ENCODE measurements at places on chromosomes 7 and 10. TPM values are rescaled to one million over a fixed set of nuclear protein-coding genes. Genes with fewer than 3 reads are reported as not detected.
A peak's percentile ranks its signal among the peaks of the same experiment; 100 is the strongest.

PIP gene
- total RNA-seq, result not detected

ITGA8 gene
- total RNA-seq, result not detected

MUC12 gene
- total RNA-seq, result 1.3 TPM

SPAG6 gene
- total RNA-seq, result not detected

UCN3 gene
- total RNA-seq, result not detected

SFTPA1 gene
- not detected for total RNA-seq

PKD1L1 gene
- 0.49 TPM for total RNA-seq

NME8 gene
- total RNA-seq, result not detected

DNA sequence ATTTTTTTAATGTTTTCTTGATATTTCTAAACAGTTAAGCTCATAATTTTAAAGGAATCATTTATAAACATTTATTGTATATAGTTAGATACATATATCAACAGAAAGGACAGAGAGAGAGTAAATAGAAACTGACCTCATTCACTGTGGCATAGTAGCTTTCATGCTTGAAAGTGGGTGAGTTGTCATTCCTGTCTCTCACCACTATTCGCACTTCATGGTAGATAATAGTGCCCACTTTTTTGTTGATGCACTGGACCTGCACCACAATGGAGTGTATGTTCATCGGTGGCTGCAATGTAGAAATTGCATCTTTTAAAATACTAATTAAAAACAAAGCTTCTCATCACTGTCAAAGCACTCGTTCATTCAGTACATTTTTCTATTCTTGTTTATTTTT is 432.0 kb downstream of the PCDH15 start:
- peaks cover 16% of the 10 kb centered on the region for H3K4me1 ChIP-seq
- H3K36me3 ChIP-seq, result no peaks in the 10 kb centered on the region
- DNase-seq, result no peak
- no peak overlapping the region for H3K27ac ChIP-seq
- no peak overlapping the region for H3K4me3 ChIP-seq

DNA sequence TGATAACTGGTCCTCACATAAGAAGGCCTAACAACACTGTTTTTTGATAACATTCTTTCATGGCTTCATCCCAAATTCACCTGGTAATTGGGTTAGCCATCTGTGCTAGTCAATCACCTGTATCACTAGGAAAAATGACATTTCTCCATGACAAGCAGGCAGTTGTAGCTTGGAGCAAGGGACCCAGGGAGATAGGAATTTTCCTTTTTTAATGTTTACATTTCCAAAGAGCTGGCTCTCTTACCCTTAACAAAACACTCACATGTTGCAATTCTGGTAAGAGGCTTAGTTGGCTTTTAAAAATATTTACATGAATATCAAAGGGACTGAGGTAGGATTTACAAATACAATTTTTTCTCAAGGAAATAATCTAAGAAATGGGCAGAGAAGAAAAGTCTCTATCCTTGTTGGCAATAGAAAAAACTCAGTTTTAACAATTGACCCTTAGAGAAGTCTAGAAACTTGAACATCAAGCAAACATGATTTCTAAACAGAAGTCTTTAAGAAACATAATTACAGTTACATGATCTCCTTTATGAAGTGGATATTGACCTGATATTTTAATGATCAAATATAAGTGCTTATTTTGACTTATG is 16.1 kb upstream of the AKR1C1 start:
- peaks cover 4% of the 10 kb centered on the region for H3K36me3 ChIP-seq
- H3K27me3 ChIP-seq, result no peaks in the 10 kb centered on the region
- H3K27ac ChIP-seq, result peak overlapping the region; percentile 60
- H3K4me3 ChIP-seq, result peak overlapping the region; percentile 9

DNA sequence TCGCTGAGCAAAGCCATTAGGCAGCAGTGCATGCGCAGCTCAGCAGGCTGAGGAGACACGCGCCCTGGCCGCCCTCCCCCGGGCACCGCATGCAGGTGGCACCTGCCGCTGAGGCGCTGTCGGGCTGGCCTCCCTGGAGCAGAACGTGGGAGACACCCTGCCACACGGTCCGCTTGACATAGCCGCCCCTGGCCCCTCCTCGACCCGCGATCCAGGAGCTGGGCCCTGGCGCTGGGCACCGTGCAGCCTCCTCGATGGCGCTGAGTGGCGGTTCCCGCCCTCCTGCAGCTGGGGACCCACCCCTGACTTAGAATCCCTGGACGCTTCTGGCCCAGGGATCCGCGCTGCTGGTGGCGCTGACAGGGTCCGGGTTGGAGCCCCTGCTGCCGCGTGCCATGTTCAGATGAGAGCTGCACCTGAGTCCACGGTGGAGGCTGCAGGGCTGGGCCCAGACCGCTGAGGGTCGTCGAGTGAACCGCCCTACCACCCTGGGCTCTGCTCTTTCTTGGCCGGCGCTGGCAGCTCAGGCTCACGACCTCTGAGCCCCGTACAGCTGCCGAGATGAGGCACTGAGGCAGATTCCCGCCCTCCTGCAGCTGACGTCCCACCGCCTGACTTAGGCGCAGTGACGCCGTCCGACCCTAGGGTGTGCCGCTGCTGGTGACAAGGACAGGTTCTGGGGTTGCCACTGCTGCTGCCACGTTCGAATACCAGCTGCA is 116.8 kb downstream of the OR13A1 start:
- peaks cover 23% of the 10 kb centered on the region for H3K27me3 ChIP-seq
- H3K4me1 ChIP-seq, result no peaks in the 10 kb centered on the region
- H3K4me3 ChIP-seq, result no peak overlapping the region
- H3K36me3 ChIP-seq, result no peaks in the 10 kb centered on the region

DNA sequence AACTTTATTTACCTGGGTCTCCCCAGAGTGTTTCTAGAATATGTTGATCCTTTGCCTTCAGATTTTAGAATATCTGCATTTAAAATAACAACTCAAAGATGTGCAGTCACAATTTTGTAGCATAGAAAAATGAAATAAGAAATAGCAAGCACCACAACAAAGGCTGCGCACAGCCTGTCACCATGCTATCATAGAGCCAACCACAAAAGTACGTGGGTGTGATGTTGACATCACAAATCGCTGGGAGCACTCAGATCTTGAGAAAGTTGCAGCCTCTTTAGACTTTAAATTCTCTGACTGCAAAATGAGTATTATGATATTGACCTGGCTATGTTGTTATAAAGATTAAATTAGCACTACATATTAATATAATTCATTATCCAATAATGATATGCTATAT is 177.9 kb downstream of the TNS3 start:
- no peaks in the 10 kb centered on the region for H3K4me1 ChIP-seq
- no peak for DNase-seq
- H3K27me3 ChIP-seq, result no peaks in the 10 kb centered on the region

GRCh38 chr10:17506390-17506789 is 52.0 kb upstream of the ST8SIA6 start:
- no peak overlapping the region for H3K4me3 ChIP-seq
- no peaks in the 10 kb centered on the region for H3K4me1 ChIP-seq
- no peaks in the 10 kb centered on the region for H3K36me3 ChIP-seq
- no peak overlapping the region for H3K27ac ChIP-seq

GRCh38 chr10:100725869-100726426 is 19.4 kb upstream of the PAX2 start:
- no peaks in the 10 kb centered on the region for H3K36me3 ChIP-seq
- peaks cover 24% of the 10 kb centered on the region for H3K4me1 ChIP-seq
- peaks cover 88% of the 10 kb centered on the region for H3K27me3 ChIP-seq
- H3K27ac ChIP-seq, result no peak overlapping the region
- no peak overlapping the region for H3K4me3 ChIP-seq

- no peak overlapping the region for H3K4me3 ChIP-seq
- no peak overlapping the region for H3K27ac ChIP-seq
- DNase-seq, result no peak
- H3K36me3 ChIP-seq, result no peaks in the 10 kb centered on the region
- no peaks in the 10 kb centered on the region for H3K4me1 ChIP-seq
Observed at GRCh38 chr7:133428326-133428725, 175.4 kb downstream of the EXOC4 start.

GRCh38 chr10:72800000-72800740 is 93.4 kb upstream of the OIT3 start:
- no peak overlapping the region for H3K4me3 ChIP-seq
- peaks cover 8% of the 10 kb centered on the region for H3K36me3 ChIP-seq
- no peaks in the 10 kb centered on the region for H3K27me3 ChIP-seq

DNA sequence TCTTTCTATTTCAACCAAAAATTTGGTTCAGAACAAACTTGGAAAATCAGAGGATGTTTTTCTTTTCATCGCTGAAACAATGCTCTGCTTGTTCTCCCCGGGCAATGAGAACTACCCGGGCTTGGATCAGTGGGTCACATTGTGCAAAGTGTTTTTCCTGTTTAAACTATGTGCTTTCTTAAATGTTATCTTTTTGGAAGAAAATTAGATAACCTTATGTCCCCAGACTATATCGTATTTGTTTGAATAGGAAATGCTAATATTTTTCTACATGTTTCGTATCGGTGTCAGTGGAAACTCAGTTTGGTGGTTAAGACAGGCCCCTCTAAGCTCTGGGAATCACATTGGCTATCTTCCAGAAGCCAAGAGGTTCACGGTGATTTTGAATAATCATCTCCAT is 319.5 kb upstream of the NFE2L3 start:
- no peaks in the 10 kb centered on the region for H3K4me1 ChIP-seq
- H3K36me3 ChIP-seq, result no peaks in the 10 kb centered on the region
- no peak for DNase-seq
- H3K4me3 ChIP-seq, result no peak overlapping the region

DNA sequence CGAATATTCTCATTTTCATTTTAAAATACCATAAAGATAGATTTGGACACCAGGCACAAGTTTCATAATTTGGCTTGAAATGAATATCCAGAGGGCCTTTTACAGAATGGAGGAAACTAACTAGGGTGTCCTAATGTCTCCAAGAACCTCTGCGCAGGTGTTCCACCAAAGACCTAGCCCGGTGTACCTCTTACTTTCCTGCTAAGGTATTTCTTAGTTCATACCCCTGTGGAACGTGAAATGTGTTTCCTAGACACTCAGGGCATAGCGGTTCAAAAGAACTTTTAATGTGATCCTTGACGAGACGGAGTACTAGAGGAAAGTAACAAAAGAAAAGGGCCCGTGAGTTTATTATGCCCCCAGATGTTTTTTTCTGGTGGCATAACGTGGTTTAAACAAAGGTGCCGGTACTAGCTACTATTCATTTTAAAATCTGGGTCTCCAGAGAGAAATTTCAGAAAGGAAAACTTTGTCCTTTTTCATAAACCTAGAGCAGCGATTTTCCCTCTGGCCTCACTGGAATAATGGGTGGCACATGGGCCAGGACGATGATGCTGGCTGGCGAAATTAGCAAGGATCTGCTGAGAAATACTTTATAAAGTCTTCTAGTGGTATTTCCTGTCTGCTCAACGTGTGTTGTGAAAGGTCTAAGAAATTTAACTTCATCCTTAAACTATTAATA is 1.4 kb downstream of the APBB1IP start:
- peaks cover 29% of the 10 kb centered on the region for H3K4me1 ChIP-seq
- DNase-seq, result no peak
- peak overlapping the region; percentile 71 for H3K4me3 ChIP-seq
- no peaks in the 10 kb centered on the region for H3K27me3 ChIP-seq
- H3K27ac ChIP-seq, result no peak overlapping the region
- H3K36me3 ChIP-seq, result peaks cover 9% of the 10 kb centered on the region

All from Calu3 (cell line).